ENCODE measurements at places on chromosomes 3 and 15.

GRCh38 chr3:142210608-142211007 is 14.8 kb downstream of the GK5 start:
- DNase-seq, result no peak

- no peak for DNase-seq
These were observed 152.0 kb downstream of the VGLL3 start for GRCh38 chr3:86838927-86839326.

DNA sequence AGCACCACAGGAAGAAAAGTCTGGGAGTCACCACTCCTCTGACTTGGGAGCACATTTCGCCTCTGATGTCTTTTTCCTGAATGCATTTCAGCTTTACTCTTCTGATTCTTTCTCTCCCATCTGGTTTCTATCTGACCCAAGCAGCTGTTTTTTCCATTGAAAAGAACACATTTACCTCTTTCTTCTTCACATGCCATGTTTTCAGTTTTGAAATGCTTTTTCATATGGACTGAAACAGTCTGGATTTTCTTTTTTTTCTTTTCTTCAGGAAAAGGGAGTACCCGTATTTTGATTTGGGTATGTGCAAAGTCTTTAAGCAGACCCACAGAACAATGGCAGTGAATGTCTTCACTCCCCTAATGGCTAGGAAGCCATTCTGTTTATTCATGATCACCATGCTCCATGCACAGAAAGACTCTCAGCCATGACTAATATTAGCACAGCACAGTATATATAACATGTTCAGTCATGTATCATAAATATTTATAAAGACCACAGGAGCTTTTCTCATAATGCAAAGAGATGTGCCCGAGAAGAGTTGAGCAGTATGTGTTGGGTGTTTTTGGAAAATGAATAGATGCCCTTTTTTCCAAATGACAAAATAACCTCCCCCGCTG is 82.7 kb upstream of the LRIG1 start:
- no peak for DNase-seq

- DNase-seq, result no peak
These were observed 534 bp downstream of the FRMD5 start for GRCh38 chr15:44194323-44195150.

DNA sequence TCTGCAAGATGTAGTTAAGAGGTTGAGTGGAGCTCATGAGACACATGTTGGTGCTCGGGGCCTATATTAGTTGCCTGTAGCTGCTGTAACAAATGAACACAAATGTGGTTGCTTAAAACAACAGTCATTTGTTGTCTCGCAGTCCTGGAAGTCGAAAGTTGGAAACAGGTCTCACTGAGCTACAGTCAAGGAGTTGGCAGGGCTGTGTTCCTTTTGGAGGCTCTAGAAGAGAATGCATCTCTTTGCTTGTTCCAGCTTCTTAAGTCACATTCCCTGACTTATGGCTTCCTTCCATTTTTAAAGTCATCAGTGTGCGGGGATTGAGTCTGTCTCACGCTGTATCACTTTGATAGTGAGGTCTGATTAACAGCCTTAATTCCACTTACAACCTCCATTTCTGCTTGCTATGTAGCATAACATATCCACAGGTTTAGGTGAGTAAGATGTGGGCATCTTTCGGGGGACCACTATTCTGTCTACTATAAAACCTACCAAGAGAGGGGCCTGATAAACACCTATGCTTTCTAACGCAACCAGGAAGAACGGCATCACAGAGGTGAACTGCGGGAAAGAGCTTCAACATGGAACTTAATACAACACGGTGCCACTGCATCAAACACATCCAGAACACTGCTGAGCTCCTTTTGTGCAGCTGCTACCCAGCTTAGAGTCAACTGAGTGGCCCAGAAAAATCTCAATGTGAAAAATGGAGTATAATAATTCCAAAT is 119.4 kb downstream of the ATP10A start:
- no peak for DNase-seq

- DNase-seq, result no peak
These were observed 190.4 kb downstream of the MBNL1 start for GRCh38 chr3:152459118-152459515.

- DNase-seq, result no peak
These were observed 138.5 kb upstream of the CCDC54 start for GRCh38 chr3:107238787-107239186.

- no peak for DNase-seq
These were observed 14.2 kb downstream of the RAB8B start for GRCh38 chr15:63203451-63204090.
